ENCODE measurements at places on chromosomes 11 and 22.

DNA sequence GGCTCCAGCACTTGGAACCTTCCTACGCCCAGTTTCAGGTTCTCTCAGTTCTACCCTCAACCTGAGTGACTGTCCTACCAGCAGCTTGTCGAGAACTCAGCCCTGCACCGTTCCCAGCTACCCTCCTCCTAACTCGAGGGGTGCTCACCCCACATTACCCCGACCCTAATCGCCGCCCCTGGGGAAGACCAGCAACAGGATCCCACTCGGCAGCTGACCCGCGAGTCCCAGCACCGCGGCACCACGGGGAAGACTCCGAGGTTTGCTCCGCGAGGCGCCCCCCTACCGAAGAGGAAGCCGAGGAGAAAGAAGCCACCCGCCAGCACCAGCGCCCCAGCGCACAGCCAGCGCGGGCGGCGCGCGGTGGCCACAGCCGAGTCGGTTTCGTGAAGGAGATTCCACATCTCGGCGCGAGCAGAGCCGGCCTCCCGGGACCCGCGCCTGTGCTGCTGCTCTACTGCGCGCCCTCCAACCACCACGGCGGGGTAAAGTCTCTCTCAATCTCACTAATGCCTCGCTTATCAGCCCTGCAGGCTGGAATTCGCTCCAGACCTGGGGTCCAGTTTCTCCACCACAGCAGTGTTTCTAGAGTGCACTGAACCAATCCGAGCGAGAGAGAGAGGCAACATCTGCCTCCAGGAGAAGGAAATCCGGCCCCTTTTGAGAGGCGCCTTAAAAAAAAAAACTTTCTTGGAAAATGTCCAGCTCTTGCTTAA is at the start of gene FOLH1:
Gene FOLH1, minus strand, starts transcription at position 597 of the 716 bp plus-strand sequence. Its CDS starts 193 bp downstream, at position 404.
- no peak within 1 kb of the TSS for H3K4me3 ChIP-seq
- H3K36me3 ChIP-seq = no peaks in the 10 kb centered on the region
- H3K27ac ChIP-seq = no peak within 1 kb of the TSS
- peak; percentile 3 for DNase-seq
- no peaks in the 10 kb centered on the region for H3K4me1 ChIP-seq
- peaks cover 6% of the 10 kb centered on the region for H3K27me3 ChIP-seq

DNA sequence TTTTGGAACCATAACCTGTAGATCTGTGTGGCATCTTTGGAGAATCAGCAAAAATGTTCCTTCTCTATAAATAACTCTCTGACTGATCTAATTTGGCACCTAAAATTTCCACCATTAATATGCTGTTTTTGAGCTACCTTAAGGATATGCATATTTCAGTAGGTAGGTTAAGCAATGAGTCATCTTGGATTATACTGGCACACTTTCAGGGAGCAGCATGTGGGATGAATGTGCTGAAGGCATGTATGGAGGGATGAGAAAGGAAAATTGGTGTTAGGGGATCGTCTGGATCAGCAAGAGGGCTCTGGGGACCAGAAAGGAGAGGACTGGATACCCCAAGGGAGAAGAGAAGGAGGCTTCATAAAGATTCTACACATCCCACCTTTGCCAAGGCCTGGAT is 44.6 kb upstream of the ELF5 start:
- H3K4me1 ChIP-seq = no peaks in the 10 kb centered on the region
- peaks cover 36% of the 10 kb centered on the region for H3K27me3 ChIP-seq
- H3K27ac ChIP-seq = no peak overlapping the region

DNA sequence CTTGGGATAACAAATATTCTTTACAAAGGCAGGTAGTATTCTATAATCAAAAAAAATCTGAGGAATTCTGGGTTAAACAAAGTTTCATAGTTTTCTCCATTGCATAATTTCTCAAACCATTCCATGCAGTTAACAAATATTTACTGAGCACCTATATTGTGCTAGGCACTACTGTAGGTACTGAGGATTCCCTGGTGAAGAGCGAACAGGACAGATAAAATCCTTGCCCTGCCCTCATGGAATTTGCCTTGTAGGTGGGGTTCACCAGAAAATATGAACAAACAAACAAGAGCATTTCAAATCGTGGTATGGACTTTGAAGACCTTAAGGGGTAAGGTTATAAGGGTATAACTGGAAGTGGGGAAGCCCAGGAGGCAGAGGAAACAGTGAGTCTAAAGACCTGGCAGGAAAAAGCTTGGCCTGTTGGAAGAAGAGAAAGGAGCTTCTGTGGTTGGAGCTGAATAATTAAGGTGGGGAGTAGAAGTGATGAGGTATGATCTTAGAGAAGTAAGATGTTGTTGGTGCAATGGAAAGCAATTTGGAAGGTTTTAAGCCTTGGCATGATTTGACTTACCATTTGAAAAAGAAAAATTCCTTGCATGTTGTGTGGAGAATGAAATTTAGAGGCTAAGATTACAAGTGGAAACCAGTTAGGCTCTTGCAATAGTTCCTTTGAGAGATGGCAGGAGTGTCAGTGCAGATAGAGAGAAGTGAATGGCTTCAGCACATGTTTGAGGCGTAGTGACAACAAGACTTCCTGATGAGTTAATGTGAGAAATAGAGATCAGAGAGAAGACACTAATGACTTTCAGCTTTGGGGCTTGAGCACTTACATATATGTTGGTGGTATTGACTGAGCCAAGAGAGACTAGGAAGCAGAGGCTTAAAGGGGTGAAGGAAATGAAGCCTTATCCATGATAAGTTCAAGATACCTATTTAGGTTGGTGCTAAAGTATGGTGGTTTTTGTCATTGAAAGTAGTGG is 55.7 kb upstream of the PICALM start:
- H3K4me1 ChIP-seq = peaks cover 17% of the 10 kb centered on the region
- H3K27me3 ChIP-seq = peaks cover 2% of the 10 kb centered on the region
- DNase-seq = no peak
- no peaks in the 10 kb centered on the region for H3K36me3 ChIP-seq
- H3K4me3 ChIP-seq = no peak overlapping the region
- peak overlapping the region; percentile 35 for H3K27ac ChIP-seq

- H3K27me3 ChIP-seq = peaks cover 2% of the 10 kb centered on the region
- H3K27ac ChIP-seq = no peak overlapping the region
- no peaks in the 10 kb centered on the region for H3K4me1 ChIP-seq
- no peaks in the 10 kb centered on the region for H3K36me3 ChIP-seq
- no peak overlapping the region for H3K4me3 ChIP-seq
Observed at GRCh38 chr11:1372660-1373059, 17.1 kb upstream of the BRSK2 start.

DNA sequence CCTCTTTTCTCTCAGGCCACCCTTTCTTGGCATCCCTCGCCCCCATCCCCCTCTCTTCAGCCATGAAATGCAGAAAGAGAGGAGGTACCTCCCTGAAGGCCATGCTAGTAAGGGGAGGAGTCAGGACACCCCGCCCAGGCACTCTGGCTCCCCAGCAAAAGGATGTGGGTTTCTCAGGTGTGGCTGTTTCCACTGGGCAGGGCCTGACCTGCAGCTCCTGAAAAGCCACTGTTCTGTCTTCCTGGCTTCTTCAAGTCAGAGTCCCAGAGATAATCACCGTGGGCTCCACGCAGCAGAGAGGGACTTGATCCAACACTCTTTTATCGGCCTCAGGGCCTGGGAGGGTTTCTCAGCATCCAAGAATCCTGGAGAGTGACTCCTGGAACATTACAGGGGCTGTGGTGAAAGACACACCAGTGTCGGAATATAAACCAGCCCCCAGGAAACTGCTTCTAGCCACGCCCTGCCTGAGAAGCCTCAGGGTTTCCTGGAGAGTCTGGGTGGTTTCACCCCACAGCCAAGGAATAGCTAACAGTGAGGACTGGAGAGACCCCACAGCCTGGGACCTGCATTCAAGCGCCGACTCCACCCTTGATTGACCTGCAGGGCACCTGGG is 45.7 kb upstream of the TSPAN18 start:
- no peaks in the 10 kb centered on the region for H3K36me3 ChIP-seq
- peak; percentile 63 for DNase-seq
- H3K4me3 ChIP-seq = no peak overlapping the region
- peaks cover 2% of the 10 kb centered on the region for H3K27me3 ChIP-seq

DNA sequence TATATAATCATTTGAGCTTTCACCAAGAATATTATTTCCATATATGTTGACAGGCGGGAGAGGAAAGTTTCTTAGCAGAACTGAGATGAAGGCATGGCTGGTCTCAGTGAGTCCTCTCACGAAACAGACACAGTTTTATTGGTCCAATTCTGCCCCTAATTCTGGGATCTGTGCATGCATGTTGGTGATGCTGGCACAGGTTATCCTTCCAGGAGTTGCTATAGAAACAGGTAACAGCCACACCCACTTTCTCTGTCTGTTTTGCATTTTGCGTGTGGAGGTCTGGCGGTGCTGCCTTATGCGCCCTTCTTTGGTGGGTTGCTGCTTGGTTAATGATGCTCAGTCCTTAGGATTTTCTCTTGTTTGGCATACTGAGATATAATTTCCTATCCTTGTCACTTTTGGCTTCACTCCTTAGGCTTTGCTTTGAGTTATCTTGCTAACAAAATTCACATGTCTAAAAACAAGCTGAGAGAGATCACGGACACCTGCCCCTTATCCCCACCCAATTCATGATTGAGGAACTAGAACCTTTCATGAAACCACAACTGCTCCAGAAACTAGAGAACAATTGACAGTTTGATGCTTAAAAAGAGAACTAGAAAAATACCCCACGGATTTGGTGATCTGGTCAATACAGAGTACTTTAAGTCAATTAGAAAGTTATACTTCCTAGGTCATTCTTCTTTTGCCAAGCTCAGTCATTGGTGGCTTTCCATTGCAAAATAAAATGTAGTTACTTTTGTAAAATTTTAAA is 189.3 kb downstream of the FAT3 start:
- no peak overlapping the region for H3K4me3 ChIP-seq
- H3K27me3 ChIP-seq = no peaks in the 10 kb centered on the region
- H3K36me3 ChIP-seq = no peaks in the 10 kb centered on the region
- H3K4me1 ChIP-seq = no peaks in the 10 kb centered on the region
- H3K27ac ChIP-seq = no peak overlapping the region
- DNase-seq = no peak

DNA sequence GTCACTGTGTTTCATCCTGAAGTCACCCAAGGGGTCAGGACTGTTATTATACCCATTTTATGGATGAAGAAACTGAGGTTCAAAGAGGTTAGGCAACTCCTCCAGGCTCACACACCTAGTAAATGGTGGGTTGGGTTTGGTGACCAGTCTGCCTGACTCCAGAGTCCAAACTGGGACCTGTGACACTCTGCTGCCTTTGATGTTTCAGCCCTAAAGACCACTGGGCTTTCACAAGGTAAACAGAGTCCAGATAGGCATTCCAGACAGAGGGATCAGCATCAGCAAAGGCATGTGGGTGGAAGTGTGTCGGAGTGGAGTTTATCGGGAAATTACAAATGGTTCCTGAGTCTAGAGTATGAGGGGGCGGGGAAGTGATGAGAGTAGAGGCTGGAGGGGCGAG is 38.5 kb downstream of the MICAL2 start:
- H3K4me1 ChIP-seq = peaks cover 71% of the 10 kb centered on the region
- peak overlapping the region; percentile 95 for H3K27ac ChIP-seq
- no peak overlapping the region for H3K4me3 ChIP-seq
- H3K36me3 ChIP-seq = peaks cover 24% of the 10 kb centered on the region
- H3K27me3 ChIP-seq = no peaks in the 10 kb centered on the region
- DNase-seq = no peak

GRCh38 chr11:120183701-120184141 is 27.1 kb upstream of the OAF start:
- H3K4me1 ChIP-seq = peaks cover 10% of the 10 kb centered on the region
- peaks cover 7% of the 10 kb centered on the region for H3K27me3 ChIP-seq
- no peaks in the 10 kb centered on the region for H3K36me3 ChIP-seq

DNA sequence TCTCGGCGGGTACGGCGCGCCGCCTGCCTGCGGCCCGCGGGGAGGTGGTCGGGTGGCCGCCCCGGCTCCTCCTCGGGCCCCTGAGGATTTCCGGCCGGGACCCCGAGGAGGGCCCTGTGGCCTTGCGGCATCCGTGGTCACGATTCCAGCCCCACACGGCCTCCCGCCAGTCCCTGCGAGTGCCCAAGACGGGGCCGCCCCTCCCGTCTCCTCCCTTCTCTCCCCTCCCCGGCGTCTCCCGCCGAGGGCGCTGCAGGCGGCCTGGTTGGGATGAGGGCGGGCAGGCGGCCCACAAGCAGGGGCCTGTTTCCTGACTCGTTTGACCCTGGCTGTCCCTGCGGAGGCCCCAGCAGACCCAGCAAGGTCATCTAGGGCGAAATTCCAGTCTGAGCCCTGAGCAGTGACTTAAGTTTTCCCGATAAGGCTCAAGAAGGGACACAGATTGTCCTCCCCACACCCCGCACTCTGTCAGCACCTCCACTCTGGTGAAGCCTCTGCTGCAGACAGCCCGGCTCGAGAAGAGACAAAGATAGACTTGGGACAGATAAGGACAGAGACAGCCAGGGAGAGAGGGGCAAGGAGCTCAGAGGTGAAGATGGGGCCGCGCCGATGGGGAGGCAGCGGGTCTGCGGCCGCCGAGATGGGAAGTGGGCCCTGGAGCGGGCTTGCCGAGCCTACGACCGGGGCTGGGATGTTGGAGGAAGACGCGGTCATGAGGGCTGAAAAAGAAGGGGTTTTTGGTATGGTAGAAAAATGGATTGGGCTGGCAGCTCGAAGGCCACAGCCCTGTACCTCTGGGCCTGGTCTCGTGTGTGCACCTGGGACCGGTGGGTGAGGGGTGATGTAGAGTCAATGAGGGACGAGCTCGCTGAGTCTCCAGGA is 95.0 kb downstream of the SWAP70 start:
- peaks cover 48% of the 10 kb centered on the region for H3K4me1 ChIP-seq
- DNase-seq = peak; percentile 80
- no peaks in the 10 kb centered on the region for H3K36me3 ChIP-seq
- peak overlapping the region; percentile 98 for H3K27ac ChIP-seq
- H3K4me3 ChIP-seq = peak overlapping the region; percentile 86
- no peaks in the 10 kb centered on the region for H3K27me3 ChIP-seq

GRCh38 chr11:69948256-69949141 is 129.3 kb upstream of the FGF3 start:
- no peak for DNase-seq
- H3K36me3 ChIP-seq = no peaks in the 10 kb centered on the region
- H3K27ac ChIP-seq = no peak overlapping the region
- H3K4me3 ChIP-seq = no peak overlapping the region

DNA sequence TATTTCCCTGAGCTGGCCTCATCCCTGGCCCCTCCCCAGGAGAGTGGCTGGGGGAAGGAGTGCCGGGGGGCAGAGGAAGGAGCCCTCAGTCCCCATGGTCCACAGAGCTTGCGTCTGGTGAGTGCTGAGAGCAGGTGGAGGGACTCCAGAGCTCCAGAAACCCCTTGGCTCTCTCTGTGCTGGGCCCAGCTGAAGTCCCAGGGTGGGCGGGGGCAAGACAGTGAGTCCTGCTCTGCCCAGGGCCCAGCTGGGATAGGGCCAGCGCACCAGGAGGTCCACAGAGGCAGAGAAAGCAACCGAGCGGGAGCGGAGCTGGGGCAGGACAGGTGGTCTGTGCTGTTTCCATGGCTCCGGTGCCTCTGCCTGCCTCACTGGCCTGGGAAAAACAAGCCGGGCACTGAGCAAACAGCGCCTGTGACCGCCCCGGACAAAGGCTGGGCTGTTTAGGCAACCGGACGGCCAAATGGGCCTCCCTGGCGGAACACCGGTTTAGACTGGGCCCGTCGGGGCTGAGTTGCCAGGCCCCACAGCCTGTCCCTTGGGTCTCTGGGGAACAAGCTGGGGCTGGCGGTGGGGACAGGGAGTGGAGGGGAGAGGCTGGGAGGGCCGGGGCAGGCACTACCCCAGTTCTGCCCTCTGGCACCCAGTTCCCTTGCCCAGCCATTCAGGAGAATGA is 34.1 kb upstream of the WNT7B start:
- DNase-seq = no peak
- H3K27ac ChIP-seq = no peak overlapping the region
- H3K4me1 ChIP-seq = peaks cover 9% of the 10 kb centered on the region
